ENCODE measurements at places on chromosomes 11 and 22.
A peak's percentile ranks its signal among the peaks of the same experiment; 100 is the strongest.

DNA sequence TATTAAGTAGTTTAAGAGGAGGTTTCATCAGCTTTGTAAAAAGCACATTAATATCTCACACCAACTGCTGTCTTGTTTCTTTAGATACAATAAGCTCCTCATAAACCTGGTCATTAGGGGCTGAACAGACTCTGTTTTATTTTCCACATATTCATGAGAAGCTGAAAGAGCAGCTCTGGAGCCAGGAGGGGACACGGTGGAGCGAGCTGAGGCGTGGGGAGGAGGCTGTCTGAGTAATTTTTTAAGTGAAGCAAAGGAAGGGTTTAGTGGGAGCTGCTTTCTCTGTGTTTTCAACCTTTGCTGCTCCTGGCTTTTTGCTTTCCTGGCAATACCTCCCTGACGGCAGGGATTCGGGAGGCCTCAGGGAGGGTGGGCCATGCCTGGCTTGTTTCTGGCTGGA lies 67.0 kb upstream of the EIF3D start:
- no peak for DNase-seq

- no peak for DNase-seq
These were observed 40.9 kb upstream of the SCUBE2 start for GRCh38 chr11:9132203-9132878.

DNA sequence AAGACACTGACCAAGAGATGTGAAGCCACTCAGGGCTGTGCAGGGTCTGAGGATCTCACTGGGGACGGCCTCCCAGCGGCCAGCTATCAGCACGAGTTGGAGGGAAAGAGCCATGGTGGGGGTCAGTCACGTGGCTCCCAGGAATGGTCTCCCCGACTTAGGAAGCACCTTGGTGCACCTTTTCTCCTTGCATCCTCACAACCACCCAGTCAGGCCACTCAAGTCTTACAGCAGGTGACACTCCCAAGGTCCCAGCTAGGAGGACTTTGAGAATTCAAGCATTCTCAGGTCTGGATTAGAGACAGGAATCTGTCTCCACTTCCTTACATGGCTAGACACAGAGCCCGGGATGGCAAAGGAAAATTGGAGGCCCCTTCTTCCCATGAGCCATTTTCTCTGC lies 2.7 kb downstream of the RNASEH2C start:
- DNase-seq = no peak

DNA sequence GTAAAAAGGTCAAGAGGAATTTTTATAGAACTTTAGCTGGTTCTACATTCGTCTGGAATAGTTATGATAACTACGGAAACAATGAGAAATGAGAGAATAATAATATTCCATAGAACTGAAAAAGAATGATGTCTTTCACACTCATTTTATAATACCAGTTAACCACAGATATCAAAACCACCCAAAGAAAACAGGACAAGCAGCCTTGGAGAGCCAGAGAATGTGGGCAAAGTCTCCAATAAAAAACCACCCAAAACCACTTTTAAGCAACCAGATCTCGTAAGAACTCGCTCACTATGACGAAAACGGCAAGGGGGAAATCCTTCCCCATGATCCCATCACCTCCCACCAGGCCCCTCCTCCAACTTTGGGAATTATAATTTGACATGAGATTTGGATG lies 60.8 kb downstream of the ARHGAP32 start:
- no peak for DNase-seq

- no peak for DNase-seq
These were observed 65.7 kb upstream of the DDI1 start for GRCh38 chr11:103970701-103971249.

- DNase-seq = no peak
These were observed 23.8 kb downstream of the ART5 start for GRCh38 chr11:3617990-3618389.

- DNase-seq = no peak
These were observed 494.4 kb upstream of the B3GAT1 start for GRCh38 chr11:134906356-134906955.

GRCh38 chr22:22348127-22348814 lies 103.7 kb downstream of the VPREB1 start:
- DNase-seq = peak; percentile 25

GRCh38 chr11:69638941-69639681 lies 1.8 kb upstream of the CCND1 start:
- DNase-seq = peak; percentile 49

GRCh38 chr11:67381244-67381972 lies 8.0 kb upstream of the CLCF1 start:
- no peak for DNase-seq

DNA sequence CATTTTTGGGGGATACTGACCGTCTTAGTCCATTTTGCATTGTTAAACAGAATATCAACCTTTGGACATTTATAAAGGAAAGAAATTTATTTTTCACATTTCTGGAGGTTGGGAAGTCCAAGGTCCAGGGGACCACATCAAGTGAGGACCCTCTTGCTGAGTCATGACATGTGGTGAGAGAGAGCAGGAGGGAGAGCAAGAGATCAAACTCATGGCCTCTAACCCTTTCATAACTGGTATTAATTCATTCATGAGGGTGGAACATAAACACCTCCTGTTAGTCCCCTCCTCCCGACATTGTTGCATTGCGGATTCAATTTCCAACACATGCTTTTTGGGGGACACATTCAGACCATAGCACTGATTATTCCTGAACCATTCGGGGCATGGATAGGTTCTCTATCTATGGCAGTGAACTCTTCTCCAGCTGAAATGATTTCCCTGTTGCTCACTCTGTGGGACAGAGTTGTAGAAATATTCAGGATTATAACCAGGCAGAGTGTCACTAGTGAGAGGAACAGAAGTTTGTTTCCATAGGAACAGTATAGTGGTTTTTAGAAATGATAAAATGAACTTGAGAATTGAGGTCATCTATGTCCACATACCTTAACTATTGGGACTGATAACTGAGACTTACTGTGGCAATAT lies 88.2 kb upstream of the OR9Q1 start:
- DNase-seq = no peak

GRCh38 chr22:50600538-50600937 lies at the start of gene MAPK8IP2:
MAPK8IP2 (plus strand) TSS chr22:50600793; CDS start chr22:50600819, 26 bp downstream.
- DNase-seq = peak; percentile 36

DNA sequence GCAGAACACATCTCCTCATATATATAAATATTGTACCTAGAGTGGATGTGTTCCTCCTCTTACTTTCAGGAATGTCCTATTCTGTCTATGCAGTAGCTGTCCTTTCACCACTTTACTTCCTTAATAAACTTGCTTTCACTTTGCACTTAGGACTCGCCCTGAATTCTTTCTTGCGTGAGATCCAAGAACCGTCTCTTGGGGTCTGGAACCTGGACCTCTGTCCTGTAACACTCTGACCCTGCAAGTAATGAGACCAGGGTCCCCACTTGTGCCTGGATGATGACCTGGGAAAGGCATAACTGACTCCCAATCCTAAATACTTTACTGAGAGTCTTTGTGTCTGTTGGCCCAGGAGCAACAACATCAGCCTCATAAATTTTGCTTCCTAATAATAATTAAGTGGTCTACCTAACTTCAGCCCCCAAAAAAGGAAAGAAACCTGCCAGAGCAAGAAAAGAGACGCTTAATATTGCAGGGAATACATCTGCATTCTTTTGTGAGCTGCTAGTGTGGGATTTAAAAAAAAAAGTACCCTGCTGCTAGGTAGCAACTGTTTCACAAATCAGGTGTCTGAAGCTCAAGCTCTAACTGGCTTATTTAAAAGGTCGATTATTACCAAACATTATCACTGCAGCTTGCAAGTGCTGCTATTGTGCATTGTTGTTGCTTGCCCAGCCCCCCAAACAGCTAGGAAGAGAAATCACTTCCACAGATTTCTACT lies 69.3 kb downstream of the FAM168A start:
- DNase-seq = no peak

- no peak for DNase-seq
These were observed 63.6 kb upstream of the PPARA start for GRCh38 chr22:46086577-46087335.

DNA sequence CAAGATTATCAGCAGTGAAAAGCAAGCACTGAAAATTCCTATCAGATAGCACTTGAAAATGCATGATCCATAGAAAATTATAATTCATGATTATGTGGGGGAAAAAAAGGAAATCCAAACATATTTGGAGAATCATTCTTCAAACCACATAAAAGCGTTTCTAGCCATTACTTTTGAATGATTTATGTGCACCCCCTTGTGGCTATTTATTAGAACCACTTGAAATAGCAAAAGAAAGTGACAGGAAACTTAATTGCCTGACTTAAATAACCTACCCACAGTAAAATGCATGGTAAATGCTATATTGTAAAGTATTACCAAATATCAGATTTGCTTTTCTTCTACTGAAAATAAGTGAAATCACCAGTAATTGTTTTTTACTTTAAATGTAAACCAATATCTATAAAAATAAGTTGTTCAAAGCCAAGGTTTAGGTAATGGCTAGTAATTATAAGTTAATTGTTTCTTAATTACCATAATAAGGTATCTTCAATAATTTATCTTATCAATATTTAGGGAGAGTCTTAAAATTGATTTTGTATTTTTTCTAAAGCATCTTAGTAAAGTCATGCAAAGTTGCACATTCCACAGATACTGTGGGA lies 168.5 kb downstream of the ARHGAP42 start:
- no peak for DNase-seq

DNA sequence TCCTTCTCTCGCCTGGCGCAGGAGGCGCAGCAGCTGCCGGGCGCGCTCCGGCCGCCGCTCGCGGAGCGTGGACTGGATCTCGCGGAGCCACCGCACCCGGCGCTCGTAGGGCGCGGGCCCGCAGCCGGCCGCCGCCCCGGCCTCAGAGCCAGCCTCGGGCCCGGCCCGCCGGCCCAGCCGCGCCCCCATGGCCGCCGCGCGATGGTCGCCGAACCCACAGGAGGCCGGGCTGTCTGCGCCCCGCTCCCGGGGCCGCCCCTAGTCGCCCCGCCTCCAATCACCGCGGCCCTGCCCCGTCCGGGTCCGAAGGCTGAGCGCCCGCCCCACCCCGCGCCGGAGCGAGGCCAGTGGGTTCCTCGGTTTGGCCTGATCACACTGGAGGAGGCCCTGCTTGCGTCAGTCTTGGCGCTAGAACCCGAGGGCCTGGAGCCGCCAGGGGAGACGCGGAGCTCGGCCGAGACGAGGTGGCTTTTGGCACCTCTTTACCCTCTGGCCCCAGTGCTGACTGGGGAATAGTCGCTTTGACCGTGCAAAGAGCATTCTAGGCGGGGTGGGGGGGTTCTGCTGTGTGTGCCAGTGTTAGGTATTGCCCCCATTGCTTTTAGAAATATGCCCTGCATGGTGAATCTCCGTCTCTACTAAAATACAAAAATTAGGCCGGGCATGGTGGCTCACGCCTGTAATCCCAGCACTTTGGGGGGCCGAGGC lies at the start of gene LRRC75B:
LRRC75B (minus strand) TSS at position 223 of the 708 bp plus-strand sequence; CDS start at position 189, 34 bp downstream.
- peak; percentile 50 for DNase-seq

GRCh38 chr11:114031967-114032320 lies 27.6 kb upstream of the ZBTB16 start:
- DNase-seq = no peak

- no peak for DNase-seq
These were observed 26.4 kb downstream of the IZUMO1R start for GRCh38 chr11:94330789-94331188.

GRCh38 chr11:66420671-66421476 lies at the start of gene NPAS4:
NPAS4 (plus strand) TSS chr11:66421035; CDS start chr11:66421180, 145 bp downstream.
- DNase-seq = peak; percentile 16

DNA sequence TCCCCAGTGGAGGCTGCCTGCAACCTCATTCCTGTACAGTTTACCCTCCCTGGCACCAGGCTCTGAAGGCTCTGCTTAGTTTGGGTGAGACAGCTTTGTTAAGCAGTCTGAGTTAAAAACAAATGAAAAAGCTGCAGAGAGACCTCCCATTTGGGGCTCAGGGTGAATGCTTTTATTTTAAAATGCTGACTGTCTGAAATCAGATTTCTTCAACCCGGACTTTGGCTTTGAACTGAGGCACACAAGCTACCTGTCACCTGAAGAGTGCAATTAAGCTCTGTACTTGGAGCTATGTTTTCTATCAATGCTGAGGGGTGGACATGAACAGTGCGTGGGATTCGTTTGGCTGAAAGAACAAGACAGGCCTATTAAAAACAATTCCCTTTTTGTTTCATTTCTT lies 217.5 kb upstream of the SORL1-AS1 start:
- no peak for DNase-seq

GRCh38 chr22:46576556-46577367 lies 39.3 kb upstream of the CELSR1 start:
- DNase-seq = peak; percentile 72

DNA sequence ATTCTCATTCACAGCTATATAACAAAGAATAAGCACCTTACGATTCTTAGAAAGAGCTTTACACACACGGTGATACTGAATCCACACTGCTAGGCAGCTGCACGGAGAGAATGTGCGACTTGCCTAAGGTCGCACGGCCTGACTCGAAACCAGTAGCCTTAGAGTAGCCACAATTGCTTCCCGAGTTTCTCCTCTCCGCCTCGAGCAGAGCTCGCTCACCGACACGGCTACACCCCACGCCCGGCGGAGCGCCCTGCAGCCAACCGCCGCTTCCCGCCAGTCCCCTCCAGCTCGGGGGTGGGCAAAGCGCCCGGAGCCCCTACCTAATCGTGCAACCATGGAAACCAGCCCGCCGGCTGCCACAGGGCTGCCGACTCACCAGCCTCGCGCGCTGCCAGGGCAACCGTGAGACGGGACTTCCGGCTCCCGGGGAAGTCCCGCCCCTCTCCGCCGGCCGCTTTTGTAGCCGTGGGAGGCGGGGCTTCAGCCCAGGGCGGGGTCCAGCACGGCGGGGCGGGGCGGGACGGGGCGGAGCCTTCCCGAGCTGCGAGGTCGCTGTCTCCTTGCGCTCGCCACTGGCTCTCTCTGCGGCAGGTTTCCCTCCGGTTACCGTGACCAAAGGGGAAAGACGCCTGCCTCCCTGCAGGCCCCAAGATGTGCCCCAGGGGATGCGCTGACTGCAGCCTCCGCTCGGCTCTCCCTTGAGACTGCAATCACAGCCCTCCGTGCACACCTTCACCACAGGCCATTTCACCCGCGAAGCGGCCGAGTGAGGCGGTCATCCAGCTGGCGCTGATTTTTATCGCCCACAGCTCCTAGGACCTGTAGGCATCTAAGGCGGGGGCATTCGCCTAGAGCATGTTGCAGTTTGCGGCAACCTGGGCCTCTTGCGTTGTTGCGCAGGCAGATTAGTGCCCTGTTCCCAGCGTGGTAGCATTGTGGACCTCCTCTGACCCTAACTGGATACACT lies 1.1 kb downstream of the BSCL2 start:
- DNase-seq = peak; percentile 98

Data from activated CD4-positive, alpha-beta T cell treated with anti-CD3 and anti-CD28 coated beads for 36 hours (primary cell).